ENCODE measurements at places on chromosomes 1 and 21.
A peak's percentile ranks its signal among the peaks of the same experiment; 100 is the strongest.

DNA sequence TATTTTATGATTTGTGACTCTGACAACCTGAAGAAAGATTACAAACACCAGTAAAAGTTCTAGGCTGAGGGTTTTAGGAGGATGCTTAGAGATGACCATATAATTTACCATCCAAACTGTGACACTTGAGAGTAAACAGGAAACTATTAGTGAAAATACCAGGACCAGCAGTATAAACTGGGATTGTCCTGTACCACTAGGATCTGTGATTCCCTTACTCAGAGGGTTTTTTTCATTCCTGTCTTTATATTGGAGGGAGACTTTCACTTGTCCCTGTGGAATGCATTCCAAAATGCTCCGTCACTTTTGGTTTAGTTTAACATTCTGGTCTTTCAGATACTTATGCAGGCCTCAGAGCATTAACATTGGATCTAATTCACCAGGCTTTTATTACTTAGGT, 482.9 kb downstream of the PTBP2 start:
- peak; percentile 10 for DNase-seq

DNA sequence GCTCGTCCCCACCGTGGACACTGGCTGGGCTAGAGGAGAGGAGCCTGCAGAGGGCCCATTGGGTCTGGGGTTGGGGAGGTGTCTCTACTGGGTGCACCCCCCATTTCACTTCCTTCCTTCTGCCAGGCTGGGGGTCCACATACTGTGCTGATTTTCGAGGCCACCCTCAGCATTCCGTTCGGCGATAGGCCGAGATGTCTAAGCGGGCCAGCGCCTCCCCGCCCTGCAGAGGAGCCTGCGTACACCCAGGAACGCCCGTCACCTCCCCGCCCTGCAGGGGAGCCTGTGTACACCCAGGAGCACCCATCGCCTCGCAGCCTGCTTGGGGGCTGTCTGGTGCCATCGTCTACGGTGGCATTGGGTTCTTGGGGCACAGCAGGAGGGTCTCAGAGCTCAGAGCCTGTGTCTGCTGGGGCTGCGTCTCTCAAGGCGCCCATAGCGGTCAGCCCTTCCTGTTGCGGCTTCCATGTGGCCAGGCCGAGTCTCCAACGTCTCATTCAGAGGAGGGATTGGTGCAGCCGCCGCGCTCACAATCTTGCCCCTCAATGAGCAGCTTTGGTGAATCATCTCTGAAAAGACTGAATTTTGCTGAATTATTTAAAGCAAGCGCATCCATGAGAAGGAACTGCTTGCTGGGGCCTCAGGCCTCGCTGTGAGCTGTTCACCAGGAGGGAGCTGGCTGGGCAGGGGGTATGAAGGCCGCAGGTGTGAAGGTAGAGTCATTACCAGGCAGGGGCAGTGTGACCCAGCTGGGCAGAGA, 30.7 kb upstream of the AGPAT3 start:
- DNase-seq, result no peak

DNA sequence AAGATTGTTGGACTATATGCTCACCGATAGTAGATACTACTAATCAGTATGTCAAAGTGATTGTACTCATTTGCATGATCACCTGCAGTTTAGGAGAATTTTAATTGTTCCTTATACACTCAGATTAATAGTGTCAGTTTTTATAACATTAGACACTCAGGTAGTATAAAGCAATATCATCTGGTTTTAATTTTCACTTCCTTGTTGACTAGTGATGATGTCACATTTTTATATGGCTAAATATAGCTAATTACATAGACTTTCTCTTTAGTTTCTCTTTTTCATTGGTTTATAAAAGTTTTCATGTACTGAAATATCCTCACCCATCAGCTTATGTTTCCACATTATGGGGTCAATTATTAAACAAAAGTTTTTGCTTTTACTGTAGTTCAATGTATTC, 1332.4 kb upstream of the ADGRL2 start:
- DNase-seq, result no peak

GRCh38 chr1:55822891-55823290, 607.7 kb upstream of the USP24 start:
- no peak for DNase-seq

GRCh38 chr1:59151860-59152259, 145.0 kb upstream of the FGGY start:
- DNase-seq, result no peak

DNA sequence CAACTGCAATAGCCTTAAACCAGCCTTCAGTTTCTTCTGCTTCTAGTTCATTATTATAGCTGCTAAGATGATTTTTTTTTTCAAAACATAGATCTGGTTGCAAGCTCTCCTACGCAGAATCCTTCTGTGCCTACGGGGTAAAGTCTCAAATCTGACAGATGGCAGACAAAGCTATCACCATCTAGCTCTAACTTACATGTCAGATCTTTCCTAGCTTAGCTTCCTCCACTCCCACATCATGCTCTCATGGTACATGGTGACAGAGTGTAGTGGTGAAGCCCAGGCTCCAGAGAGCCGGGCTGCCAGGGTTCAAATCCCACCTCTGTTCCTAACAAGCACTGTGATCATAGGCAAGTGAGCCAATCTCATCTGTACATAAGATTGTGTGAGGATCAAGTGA, 24.2 kb upstream of the GUCA2B start:
- no peak for DNase-seq

DNA sequence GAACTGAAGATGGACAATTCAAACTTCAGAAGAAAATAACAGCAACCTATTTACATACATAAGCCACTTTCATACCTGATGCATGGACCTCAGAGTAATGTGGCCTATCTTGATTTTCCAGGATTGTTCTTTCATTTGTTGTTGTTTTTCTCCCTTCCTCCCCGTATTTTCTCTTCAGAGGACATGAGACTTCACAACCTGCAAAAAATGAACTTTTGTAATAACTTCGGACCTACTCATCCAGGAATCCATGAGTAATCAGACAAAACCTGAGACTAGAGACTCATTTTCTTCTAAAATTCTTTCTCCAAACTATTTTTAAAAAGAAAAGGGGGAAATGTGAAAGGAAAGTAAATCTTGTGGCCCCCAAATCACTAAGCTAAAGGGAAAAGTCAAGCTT, 17.6 kb upstream of the PLA2G5 start:
- DNase-seq, result no peak

GRCh38 chr1:220877377-220878095, 1.7 kb upstream of the HLX start:
- DNase-seq, result peak; percentile 3

DNA sequence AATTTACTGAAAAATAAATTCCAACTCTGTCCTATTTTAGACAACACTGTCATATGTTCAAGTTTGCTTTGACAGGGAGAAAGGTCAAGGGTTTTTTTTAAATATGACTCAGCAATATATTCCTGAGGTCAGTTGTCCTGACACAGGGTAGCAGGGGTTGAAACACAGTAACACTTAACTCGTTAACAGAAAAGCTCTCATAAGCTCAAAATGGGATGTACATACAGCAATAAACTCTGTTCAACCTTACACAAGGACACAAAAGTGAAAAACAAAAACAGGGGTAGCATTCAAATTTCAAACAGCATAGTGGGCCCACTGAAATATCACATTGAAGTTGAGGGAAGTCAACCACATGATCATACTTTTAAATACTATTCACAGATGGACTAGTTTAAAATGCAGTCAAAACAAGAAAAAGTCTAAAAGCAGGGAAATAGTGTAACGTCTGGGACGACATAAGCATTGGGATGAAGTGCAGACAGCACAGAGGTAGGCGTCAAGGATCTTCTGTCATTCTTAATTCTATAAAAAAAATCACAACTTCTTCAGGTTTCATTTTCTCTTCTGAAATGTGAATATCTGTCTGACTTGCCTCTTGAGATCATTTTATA, 89.9 kb downstream of the SLC44A5 start:
- no peak for DNase-seq

GRCh38 chr1:208083715-208084085, 160.5 kb downstream of the PLXNA2 start:
- no peak for DNase-seq

- no peak for DNase-seq
Observed at GRCh38 chr1:183817576-183818288, 12.8 kb downstream of the RGL1 start.

Data from astrocyte of the spinal cord (primary cell).